ENCODE measurements at places on chromosomes 3 and 15.

DNA sequence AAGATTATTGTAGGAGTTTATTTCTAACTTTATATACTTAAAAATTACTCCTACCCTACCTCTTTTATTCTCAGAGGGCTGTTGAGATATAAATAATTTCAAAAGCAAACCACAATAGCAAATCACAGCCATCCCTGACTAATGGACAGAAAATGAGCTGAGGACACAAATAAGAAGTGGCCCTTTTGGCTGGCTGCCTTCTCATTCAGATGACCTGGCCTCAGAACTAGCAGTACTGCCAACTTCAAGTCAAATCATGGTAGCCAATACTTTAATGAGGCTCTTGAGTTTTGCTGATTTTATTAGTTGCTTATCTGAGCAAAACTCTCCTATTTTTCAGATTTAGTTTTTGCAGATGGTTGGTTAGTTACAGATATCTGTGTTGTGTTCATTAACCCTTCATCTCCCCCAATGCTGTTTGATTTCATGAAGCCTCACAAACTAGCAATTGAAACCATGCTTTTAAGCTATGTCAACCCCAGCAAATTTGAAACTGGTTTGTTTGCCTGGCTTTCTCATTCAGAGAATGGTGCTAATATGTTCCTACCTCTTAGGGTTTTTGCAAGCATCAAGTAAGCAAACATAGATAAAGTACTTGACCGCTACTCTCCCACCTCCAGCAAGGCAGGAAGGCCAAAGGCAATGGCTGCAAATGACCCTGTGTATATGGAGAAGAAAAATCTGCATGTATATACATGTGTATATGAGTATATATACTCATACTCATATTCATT lies 73.4 kb upstream of the HACD2 start:
- no peak for DNase-seq

DNA sequence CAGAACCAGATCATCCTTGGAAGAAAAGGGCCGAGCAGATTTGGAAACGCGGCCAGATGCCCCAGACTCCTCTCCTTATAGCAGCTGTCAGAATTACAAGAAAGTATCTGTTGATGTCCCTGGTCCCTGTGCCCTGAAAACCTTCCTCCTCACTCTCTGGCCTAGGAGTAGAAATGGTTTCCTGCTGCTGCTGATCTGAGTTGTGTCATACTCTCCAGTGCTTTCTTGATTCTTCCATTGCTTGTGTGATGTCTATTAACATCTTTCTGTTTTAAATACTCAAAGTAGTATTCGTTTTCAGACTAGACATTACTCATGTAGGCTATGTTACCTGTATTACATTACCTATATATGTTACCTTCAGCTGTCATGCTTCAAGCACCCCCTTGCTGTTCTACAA lies 26.8 kb upstream of the HERC1 start:
- DNase-seq = no peak

- no peak for DNase-seq
Measured at GRCh38 chr3:140917772-140918171, 23.9 kb upstream of the SLC25A36 start.

DNA sequence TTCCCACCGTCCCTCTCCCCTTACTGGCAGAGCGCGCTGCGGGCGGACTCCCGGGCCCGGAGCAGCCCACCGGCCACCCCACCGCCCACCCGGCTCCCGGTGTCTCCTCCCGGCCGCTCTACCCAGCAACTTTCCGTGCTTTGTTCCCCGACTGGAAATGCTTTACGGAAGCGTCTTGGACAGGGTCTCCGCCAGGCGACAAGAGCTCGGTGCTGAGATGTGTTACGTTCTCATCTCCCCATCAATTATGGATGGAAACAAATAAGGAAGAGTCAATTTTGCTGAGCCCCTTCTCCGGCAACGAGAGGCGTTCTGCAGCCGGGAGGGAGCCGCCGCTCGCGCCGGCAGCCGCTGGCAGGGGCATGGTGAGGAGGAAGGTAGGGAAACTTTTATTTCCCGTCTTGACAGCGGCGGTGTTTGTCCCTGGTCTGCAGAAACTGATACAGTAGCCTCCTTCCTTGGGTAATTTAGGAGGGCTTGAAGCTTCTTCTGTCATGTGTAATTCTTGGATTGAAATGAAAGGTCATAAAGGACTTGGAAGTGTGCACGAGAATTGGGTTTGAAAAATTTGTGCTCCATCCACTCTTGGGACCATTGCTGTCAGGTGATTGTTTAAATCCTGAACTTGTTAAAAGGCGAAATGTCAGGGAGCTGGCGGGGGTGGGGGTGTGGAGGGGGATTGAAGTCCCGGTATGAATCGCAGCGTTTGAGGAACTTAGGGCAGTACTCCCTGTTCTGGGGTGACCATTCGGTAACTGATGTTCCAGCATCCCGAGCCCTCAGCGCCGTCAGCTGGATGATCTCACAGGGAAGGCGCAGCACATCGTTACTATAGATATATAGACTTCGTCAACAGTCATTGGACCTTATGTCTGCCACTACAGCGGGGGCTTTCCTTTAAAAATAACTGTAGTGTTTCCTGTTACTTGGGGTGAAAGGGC lies 1.5 kb downstream of the SEMA6D start:
- no peak for DNase-seq

DNA sequence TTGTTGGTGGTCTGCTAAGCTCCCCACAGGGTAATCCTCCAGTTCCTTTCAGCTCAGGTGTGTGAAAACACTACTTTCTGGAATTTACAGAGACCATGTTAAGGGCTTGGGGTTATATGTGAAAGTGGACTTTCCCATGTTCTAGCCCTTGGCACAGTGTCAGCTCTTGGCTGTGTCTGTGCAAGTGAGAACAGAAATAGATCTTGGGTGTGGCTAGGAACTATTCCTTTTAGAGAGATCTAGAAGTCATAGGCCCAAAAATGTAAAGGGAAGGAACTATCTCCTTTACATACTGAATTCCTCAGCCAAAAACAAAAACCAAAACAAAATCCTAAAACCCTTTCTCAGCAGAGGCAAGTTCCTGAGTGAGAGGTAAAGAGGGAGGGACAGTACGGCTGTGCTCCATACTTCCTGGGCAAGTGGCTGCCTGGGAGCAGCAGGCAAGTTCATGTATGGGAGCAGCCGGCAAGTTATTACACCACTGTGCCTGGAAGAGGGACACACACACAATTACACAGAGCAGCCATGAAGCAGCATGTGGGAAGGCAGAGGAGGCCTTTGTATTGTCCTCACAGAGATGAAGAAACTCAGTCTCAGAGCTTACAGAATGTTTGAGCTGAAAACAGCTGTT lies 19.9 kb upstream of the C3orf62 start:
- no peak for DNase-seq

- no peak for DNase-seq
Measured at GRCh38 chr15:89105147-89105546, 16.9 kb downstream of the ABHD2 start.

GRCh38 chr3:122928396-122929187 lies 99.0 kb downstream of the SEMA5B start:
- no peak for DNase-seq

GRCh38 chr3:108602249-108602934 lies 12.9 kb downstream of the DZIP3 start:
- peak; percentile 68 for DNase-seq

GRCh38 chr3:48560648-48561018 lies 2.9 kb downstream of the UCN2 start:
- no peak for DNase-seq

DNA sequence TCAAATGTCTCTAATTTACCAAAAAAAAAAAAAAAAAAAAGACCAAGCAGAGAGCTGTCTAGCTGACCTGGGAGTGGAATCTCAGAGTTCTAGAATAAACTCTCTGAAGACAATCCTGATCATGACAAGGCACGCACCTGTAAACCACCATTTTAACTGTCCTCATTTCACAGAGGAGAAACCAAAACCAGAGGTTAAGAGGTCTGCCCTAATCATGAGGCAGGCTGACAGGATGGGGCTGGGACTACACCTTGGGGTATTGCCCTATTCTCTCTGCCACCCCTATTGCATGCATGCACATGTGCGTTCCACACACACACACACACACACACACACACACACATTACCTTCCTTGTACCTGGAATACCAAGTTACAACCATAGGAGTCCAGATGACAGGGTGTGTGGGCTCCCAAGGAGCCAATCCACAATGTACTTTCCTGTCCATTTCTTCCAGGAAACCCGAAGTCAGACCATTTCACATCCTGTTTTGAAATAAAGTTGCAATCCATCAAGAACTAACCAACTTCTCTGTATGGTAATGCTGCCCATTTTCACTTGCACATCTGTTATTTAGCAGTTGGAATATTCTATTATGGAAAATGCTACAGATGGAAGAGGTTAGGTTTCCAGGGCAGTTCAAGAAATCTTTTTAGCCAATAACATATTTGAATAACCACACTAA lies 34.6 kb downstream of the HSPBAP1 start:
- no peak for DNase-seq

DNA sequence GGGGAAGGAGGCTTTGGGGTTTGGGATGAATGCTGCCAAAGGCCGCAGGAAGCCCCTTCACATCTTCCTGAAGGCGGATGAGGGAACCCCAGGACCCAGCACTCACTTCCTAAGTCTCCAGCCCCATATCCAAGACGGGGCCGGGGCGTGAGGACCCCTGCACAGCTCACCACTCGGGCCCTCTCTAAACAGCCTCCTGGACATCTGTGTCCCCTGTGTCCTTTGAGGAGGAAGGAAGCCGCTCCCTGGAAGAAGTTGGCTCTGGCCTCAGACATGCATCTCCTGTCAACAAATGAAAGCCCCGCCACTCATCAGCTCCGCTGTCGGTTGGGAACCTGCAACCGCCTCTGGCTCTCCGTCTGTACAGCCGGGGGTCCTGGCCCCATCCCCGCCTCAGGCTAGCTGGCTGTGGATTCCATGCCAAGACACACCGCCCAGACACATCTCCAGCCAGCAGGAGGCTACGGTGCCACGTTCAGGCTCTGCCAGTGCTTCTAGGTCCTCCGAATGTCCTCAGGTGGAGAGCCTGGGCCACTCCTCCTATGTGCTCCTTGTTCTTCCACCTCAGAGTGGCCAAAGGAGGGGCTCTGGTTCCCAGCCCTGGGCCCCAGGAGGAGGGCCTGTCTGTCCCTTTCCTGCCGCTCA lies 140.0 kb upstream of the MEF2A start:
- DNase-seq = no peak

GRCh38 chr3:126577261-126577660 lies 18.5 kb upstream of the C3orf22 start:
- DNase-seq = no peak

DNA sequence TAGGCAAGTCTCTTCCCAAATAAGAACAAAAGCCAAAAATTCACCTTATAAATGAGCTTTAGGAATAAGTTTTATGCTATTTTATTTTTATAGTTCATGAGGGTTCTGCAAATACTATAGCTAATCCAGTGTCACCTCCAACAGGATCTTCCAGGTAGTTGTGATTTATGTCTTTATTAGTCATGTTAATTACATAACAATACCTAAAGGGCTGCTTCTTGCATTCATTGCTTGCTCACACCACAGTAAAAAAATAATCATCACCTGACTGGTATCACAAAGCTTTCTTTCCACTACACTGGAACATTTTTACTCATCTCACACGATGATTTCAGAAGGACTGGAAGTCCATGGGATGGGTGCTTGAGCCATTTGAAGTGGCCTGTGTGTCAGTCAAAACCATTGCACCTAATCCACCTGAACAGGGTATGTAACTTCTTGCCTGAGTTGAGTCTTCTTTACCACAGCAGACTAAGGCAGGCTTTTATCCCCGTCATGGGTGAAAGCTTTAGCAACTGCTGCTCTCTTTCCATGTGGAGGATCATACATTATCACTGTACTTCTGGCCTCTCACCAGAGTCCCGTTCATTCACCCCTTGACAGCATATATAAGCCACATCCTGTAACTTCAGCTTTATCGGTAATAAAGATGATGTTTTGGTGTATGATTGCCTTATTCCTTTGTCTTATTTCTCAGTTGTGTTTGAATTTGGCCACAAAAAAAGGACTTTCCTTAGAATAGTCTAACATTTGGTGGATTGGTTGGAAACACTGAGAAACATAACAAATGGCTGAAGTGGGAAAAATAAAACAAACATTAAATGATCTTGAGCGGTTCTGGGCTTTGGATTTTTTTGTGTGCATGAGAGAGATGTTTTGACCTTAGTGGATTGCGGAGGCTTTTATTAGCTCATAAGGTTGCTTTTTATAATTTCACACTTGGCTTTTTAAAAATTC lies 382.6 kb upstream of the THBS1 start:
- DNase-seq = no peak

DNA sequence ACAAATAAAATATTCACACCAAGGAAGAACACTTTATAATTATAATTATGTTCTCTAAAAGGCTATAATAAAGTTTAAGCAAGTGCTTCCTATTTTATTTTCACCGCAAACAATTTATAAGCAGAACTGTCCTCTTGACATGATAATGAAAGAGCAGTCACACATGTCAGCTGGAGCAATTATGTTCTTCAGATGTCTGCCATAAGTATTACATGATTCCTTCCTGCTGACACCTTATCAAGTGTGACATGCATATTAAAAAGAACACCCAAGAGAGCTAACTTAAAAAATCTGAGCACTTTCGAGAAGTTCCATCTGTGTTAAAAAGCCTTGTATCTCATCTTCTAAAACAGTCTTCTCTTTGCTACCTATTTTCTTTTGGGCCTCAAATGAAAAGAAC lies 249.5 kb downstream of the SQOR start:
- DNase-seq = no peak

DNA sequence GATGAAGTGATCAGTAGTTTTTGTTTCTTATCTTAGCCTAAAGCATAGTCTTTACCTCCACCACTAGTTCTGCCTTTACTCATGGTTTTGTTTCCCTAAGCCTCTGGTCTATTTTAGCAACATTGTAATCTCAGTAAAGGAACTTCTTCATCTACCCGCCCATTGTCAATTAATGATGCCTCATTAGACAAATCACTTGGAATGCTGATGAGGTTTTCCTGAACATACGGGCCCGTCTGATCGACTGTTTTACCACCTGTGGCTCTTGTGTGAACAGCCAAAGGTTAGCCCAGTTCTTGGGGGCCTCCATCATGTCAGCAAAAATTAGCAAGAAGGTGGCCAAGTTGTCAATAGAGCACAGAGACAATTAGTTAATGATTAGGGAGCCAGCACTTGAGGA lies 470.1 kb upstream of the ARRDC4 start:
- no peak for DNase-seq

- DNase-seq = no peak
Measured at GRCh38 chr3:196695849-196696226, 16.2 kb downstream of the CEP19 start.

- DNase-seq = no peak
Measured at GRCh38 chr15:81388436-81388770, 14.4 kb upstream of the TMC3 start.

DNA sequence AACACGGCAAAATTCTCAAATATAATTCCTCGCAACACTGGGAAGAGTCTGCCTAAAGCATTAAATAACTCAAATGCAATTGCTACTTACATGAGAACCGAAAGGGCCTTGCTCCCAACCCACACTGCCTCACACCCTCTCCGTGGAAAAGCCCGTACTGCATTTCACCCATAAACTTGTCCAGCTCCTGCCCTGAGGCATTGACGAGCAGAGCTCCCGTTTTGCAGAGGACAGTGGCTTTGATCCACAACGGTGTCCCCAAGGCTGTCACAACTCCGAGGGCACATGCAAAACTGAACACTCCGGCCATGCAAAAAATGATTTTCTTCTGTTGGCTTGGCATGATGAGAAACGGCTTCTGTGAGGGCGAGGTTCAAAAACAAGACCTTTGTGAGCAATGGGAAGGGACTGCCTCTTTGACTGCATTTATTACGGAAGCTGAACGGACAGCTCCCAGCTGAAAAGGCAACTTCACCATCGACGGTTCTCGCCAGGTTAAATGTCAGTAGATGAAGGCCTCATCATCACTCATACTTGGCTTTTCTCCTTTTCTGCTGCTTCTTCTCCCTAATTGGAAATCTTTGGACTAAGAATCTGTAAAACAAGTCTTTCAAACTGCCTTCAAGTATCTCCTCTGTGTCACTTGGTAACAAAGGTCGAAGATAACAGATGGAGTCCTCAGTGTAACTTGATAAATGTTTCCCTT lies at the start of gene CLRN1:
Gene CLRN1, minus strand, starts transcription at position 362 of the 706 bp plus-strand sequence. Its CDS starts 19 bp downstream, at position 343.
- no peak for DNase-seq
